ENCODE measurements at places on chromosomes 4 and X.

DNA sequence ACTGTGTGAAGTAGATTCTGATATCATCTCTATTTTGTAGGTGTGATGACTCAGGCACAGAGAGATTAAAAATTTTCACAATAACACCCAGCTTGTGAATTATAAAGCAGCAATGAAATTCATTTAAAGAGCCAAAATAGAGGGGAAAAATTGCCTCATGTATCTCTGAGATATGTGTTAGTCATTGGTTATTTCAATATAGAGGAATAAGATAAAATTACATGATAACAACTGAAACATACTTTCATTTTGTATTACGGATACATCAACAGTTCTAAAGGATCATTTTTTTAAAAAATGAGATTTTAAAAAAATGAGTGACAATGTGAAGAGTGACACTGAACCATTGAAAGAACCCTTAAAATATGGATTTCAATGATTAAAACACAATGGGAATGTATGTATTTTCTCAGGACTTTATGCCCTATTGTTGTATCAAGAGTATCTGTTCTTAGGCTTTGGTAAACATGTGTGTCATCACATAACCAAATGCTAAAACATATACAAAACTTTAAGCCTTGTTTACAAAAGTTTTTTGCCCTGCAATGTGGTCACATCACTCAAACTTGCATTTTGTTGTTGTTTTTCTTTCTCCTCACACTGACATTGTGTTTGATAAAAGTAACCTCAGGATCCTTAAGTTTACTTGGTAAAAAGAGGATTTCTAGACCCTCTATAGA is 221.3 kb downstream of the ANTXR2 start:
- DNase-seq = peak; percentile 59

DNA sequence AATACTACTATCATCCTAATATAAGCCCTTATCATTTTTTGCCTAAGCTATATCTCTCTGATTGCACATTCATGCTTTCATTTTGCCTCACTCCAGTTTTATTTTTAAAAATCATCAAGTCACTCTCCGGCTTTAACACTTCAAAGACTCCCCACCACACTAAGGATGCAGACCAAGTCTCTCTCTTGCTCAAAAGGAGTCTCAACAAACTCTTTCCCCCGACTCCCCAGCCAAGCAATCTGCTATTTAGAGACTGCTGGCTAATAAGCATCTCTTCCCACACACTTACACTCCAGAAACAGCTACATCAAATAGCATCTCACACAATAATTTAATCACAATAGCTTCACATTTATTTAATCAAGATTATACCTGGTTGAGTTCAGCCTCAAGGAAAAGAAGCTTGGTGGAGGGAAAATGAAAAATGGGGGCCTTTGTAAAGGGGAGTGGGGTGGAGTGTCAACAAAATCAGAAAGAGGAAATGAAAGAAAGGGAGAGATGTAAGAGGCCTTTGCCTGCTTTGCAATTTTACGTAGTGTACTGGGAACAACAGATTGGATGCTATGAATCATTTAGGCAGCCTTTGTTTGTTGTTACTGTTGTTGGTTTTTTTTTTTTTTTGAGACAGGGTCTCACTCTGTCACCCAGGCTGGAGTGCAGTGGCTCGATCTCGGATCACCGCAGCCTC is 104.1 kb upstream of the MCF2 start:
- DNase-seq = no peak

- DNase-seq = no peak
Measured at GRCh38 chr4:86972997-86973396, 38.2 kb downstream of the AFF1 start.

DNA sequence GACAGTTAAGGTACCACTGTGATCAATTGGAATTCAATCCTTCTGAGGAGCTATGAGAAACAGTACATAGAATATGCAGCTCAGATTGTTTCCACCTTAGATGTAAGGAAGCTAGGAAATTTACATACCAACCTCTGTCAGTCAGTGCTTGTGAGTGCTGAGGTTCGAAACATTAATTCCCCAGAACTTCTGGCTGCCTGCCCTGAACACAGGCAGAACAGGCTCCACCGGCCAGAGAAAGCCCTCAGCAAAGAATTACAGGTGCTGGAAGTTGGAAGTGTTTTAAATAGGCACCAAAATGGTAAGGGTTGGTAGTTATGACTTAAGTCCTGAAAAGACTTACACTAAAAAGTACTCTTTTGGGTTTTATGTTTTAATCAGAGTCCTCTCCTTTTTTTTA is 651.8 kb downstream of the C4orf33 start:
- DNase-seq = no peak

GRCh38 chr4:129136433-129136832 is 40.5 kb downstream of the C4orf33 start:
- no peak for DNase-seq

DNA sequence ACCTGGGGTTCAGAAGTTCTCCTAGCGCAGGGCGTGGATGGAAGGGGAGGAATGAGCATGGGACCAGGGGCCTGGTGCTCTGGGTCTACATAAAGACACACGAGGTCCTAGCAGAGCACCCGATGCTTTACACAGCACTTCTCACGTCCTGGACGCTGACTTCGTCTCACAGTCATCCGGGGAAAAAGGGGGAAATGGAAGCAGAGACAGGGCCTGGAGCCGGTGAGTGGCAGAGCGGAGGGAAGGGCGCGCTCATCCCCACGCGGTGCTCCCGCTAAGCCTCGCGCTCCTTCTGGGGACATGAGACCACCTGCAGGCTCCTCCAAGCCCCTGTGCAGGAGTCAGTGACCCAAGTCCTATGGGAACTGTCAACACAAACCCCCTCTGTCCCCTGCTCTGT is 157.7 kb downstream of the AFAP1 start:
- DNase-seq = no peak

DNA sequence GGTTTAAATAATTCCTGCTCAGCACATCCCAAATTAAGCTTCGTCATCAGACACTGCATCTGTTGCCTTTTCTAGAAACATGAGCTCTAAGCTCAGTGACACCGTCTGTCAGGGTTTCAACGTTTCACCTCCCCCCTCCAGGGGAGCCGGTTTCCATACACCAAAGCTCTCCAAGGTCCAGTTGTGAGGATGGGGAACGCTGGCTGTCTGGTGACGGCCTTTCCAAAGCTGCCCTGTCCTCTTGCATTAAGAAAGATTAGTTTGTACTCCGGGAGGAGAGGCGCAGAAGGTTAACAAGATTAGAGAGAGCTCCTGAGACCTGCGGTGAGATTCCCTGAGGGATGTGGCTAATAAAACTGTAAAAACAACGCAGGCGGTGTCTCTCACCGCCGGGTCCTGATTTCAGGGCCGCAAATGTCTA is 43.2 kb downstream of the ASMT start:
- no peak for DNase-seq

DNA sequence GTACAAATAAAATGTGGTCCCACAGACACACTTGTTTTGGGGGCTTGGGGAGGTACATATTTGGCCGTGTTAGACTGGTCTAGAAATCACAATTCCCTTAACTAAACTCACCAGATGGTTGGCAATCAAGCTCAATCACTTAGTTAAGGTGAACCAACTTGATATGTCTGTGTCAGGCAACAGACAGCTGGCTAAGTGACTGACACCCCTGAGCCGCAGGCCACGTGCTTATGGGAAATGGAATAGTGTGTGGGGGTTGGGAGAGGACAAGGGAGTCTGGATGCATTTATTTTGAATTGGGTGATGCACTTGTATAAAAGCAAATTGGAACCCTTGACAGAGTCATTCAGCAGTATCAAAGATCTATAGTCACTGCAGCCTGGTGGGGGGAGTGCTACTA is 209.0 kb downstream of the HS6ST2 start:
- DNase-seq = no peak

DNA sequence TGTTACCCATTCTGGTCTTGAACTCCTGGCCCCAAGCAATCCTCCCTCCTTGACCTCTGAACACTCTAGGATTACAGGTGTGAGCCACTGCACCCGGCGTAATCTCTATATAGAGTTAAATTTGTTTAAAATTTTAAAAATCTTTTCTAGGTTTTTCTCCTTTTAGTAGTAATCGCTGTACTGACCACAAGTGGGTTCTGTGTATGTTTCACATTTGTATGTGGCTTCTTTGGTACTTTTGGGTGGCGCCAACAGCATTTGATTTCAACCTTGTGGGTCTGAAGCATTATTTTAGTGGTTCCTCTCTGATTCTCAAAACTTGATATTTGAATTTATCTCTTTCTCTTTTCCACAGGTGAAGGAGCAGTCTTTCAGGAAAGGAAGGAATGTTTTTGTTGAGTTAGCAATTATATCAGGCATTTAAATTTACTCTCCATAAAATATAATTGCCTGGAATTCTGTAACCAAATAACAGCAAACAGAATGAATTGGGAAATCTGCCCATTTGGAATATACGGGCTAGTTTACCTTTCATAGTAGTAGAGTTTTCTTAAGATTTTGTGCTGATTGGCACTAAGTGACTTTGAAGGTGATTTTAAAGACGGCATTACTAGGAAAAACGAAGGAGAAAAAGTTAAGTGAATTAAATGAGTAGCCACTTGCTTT is 29.5 kb downstream of the ARHGAP10 start:
- DNase-seq = no peak

GRCh38 chr4:15558561-15558960 is 88.9 kb downstream of the CC2D2A start:
- no peak for DNase-seq

DNA sequence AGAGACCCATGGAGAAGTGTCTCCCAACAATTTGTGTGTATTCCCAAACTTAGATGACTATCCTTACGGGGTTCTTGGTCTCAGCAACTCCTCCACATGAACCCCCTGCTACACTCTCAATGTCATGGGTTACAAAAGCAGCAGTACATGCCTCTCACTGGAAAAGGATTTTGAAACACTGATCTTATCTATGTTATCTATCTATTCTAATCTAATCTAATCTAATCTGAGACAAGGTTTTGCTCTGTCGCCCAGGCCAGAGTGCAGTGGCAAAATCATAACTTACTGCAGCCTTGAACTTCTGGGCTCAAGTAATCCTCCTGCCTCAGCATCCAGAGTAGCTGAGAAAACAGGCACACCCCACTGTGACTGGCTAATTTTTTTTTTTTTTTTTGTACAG is 19.3 kb downstream of the TSPAN5 start:
- no peak for DNase-seq

Measured in adipocyte (in vitro differentiated cells).